ENCODE measurements at places on chromosomes 5 and 9.

DNA sequence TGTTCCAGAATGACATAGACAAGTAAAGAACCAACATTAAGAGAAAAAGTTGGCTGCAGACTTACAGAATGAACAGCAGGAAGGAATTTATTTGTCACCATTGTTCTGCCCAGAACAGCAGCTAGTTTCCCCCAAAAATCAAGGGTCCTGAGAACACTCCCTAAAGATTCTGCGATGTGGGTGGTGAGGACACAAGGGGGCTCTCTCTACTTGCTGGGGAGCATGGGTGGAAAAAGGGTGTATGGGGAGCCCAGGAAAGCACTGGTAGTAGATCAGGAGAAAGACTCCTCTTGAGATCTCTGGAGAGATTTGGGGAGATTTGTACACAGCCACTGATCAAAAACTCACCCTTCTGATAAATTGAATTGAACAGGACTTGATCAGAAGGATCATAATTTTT lies 316.5 kb downstream of the KCTD16 start:
- no peak for DNase-seq

GRCh38 chr9:91291866-91292265 lies 69.9 kb downstream of the AUH start:
- DNase-seq = no peak

- no peak for DNase-seq
Measured at GRCh38 chr9:78644359-78644758, 347.4 kb downstream of the PSAT1 start.

DNA sequence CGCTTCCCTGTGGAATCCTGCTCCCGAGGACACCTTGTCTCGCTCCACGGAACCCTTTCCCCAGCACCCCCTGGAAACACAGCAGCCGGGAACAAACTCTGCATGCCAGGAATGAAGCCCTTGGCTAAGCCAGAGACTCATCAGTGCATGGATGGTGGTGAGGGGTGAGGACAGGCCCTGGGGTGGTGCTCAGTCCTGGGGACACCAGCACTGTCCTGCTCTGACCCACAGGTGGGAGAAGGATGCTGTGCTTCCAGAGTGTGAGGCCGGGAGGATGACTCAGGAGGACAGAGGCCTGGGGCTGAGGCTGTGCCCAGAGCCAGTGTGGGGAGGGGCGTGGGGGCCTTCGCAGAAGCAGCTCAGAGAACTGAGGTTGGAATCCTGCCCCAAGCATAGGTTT lies 11.2 kb upstream of the EGR1 start:
- no peak for DNase-seq

DNA sequence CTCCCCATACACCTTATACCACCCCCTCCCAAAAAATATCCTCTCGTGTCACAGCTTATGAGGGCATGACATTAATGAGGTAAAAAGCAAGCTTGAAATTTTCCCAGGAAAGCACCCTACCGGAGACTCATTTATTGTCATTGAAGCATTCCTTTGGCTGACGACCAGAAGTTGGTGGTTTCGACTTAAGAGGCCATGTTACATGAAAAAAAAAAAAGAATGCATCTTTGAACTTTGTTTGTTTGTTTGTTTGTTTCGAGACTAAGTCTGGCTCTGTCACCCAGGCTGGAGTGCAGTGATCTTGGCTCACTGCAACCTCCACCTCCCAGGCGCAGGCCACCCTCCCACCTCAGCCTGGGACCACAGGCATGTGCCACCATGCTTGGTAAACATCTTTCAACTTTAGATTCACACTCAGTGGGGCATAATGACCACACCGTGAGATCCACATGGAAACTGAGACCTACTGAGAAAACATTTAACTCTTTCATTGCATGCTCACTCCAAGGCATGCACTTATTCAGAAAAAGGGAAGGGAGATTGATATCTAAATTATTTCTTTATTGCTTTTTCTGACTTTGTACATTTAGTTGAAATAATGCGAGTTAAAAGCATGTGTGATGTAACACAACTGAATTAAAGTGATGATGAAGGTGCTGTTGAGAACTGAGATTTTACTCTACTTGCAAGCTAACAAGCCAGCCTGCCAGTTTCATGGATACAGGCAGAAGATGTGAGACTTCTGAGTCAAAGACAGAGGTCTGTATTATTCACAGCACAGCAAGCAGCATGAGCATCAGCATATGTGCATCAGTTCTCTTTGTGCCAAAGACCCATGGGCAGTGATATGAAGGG lies 5.1 kb upstream of the RAB14 start:
- DNase-seq = no peak

DNA sequence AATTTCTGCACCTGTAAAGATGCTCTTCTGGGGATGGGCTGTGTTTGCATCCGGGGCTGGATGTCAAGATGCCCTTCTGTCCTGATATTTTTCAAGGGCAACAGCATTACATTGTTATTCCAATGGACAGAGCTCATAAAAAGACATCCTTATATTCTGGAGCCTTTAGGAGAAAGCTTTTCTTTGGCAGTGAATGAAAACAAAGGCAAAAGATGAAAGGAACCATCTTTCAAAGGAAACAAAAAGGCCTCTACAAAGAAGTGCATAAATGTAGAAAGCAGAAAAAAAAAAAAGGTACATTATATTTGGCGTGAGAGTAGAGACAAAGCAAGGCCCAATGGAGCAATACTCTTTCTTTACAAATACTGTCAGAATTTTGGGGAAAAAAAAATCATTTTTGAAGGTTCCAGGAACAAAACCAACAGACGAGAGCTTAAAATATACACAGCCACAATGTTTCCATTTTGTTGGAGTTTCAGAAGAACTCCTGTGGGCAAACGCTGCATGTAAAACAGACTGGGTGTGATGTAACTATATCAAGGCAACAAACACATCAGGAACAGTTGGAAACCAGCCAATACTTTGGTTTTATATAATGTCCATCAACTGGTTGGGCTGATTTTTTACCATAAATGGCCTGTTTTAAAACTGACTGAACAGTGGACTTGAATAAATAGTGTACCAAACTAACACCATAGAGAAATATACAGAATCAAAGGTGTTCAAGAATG lies 885.6 kb upstream of the DMAC1 start:
- DNase-seq = no peak

DNA sequence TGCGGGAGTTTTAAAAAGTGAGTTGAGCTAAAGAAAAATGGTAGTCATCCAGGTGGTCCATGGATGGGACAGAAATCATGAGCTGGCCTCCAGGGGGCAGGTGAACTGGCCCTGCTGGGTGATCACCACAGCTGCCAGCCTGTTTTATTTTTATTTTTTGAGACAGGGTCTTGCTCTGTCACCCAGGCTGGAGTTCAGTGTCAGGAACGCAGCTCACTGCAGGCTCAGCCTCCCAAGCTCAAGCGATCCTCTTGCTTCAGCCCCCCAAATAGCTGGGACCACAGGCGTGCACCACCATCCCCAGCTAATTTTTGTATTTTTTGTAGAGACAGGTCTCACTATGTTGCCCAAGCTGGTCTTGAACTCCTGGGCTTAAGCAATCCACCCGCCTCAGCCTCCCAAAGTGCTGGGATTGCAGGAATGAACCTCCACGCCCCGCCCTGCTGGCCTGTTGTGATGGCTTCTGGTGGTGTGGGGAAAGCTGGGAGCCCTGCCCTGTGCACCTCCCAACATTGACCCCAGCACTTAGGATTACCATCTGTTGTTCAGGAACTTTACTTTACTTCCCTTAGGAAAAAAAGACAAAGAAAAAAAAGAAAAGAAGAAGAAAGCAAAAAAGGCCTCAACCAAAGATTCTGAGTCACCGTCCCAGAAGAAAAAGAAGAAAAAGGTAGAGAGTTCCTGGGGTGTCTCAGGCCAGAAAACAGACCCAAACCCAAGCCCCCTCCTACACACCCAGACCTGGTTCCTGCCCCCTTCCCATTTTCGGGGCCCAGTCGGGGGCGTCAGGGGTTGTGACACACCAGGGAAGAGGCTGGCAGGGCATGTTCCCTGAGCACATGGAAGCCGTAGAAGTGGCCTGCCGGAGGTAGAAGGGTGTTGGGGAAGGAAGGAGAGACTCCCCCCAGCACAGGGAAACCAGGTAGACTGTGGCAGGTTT lies 14.7 kb downstream of the CD74 start:
- DNase-seq = no peak

DNA sequence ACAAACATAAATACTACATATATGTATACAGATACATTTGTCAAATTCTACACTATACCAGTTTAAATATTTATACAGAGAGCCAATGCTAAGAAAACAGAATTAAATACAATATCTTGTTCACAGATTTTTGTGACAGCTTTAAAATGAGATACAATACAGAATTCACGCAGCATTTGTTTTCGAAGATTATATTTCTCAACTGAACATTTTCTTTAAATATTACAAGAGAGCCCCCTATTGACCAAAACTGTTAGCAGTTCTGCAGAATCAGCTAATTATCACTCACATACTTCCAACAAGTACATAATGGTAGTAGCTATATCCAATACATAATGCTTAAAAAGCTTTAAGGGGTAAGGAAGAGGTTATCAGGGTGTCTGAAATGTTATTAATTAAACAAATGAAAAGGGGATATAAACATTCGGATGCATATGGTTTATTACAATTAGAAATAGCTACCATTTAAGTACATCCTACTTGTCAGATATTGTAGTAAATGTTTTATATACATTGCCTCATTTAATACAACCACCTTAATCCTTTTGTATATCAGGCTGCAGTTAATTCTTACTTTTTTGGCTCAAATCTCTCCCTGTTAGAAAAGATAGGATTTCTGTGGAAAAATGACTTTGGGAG lies 31.7 kb downstream of the ZDHHC21 start:
- DNase-seq = no peak

DNA sequence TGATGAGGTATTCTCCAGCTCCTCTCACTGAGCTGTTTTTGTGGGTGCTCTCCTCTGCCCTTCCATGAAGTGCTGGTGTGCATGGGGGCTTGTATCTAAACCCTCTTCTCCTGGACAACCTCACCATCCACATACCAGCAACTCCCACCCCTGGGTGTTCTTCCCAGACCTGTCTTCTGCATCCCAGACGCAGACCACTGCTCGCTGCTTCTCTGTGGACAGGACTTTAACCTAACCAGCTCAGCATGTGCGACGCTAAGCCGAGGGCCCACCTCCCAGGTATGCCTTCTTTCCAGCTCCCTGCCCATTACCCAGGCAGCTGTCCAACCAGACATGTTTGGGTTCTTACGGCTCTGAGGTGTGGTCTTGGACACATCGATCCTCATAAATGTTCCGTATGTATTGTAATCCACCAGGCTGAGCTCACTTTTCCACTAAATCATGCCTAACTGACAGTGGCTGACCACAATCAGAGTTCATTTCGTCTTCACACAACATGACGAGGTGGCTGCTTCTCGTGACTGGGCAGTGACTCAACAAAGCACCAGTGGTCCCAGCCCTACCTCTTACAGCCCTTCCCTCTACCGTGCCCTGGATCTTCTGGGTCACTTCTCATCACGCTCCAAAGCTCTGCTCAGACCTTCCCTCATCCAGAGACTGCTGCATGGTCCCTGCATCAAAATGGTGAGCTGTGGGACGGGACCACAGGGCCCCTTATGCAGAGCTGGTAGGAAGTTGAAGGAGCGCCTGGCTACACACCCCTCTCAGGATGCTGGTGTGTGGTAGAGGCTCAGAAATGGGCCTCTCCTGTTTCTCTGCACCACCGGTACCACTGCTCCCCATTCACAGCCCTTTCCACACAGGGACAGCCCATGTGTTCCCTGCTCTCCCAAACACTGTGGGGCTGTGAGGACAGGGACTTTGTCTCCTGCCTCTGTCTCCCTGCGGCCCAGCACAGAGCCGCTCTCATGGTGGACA lies 9.6 kb upstream of the PTGES2 start:
- peak; percentile 91 for DNase-seq

DNA sequence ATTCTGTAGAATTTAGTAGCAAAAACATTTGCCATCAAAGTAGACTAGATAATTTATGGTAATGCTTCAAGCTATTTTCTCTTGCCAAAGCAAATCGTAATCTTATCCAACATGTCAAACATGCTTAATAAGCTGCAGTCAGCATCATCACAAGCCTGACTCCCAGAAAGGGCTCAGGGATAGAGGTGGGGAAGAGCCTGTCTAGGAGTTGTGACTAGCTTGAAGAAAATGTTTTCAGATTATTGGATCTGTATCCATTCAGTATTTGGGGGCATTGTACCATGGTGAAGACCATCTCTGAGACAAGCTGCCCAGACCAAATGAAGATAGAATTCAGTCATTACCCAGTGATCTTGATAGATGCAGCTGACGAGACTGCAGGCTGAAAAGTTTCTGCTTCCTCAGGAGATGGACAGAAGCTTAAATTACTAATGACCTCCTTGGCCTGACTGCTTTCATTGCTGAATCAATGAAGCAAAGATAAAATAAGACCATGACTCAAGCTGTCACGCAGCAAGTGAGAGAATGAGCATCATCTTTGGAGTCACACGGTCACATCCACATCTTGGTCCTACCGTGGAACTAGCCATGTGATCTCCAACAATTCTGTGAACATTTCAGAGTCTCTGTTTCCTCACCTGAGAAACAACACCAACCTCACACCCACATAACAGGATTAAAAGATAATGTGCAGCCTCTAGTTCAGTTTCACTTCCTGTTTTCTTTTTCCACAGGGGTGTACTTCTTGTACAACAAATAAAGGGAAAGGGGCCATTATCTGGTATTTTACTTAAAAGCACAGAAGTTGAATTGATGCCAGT lies 9.4 kb downstream of the ERAP2 start:
- DNase-seq = no peak

GRCh38 chr9:127049581-127049980 lies 72.9 kb downstream of the ANGPTL2 start:
- no peak for DNase-seq

- no peak for DNase-seq
Measured at GRCh38 chr5:172864747-172865146, 30.7 kb downstream of the ERGIC1 start.

DNA sequence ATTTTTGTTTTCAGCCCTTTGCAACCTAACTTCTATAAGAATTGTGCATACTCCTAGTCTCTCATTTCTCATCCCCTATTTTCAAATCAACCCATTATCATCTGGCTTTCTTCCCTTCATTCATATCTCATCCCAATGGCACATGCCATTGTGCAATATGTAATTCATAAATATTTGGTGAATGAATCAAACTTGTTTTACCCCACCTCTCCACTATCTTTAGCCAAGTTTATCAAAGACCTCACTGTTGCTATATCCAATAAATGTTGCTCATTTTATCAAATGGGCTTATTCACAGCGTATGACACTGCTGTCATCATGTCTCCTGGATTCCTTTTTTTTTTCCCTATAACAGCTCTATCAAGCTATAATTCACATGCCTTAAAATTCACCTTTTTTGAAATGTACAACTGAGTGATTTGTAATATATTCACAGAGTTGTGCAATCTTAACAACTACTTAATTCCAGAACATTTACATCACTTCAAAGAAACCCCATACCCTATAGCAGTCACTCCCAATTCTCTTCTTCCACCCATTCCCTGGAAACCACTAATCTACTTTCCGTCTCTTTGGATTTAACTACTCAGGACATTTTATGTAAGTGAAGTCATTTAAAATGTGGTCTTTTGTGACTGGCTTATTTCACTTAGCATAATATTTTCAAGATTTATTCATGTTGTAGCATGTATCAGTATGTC lies 214.4 kb upstream of the PAPPA start:
- no peak for DNase-seq

- DNase-seq = peak; percentile 85
Measured at GRCh38 chr5:139273572-139274289, 19.8 kb upstream of the MATR3 start.

All from H54 (cell line).